ENCODE measurements at places on chromosomes 1 and 21.
A peak's percentile ranks its signal among the peaks of the same experiment; 100 is the strongest.

DNA sequence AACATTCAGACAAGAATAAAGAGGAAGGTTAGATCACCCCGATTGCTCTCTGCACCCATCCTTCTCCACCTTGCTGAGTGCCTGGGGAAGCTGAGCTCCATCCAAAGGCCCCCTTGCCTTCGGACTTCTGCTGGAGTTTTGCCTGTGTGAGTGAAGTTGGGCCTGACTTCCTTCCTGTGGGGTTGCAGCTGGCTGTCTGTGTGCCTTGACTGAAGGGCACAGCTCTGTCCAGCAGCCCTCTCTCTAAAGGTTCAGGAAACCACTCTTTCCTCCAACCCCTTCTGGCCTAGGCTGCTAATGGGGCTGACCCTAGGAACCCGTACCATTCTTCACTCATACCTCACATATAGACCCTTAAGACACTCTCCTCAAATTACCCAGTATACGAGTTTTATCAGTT is 173.4 kb upstream of the HMCN1 start:
- no peak for DNase-seq

DNA sequence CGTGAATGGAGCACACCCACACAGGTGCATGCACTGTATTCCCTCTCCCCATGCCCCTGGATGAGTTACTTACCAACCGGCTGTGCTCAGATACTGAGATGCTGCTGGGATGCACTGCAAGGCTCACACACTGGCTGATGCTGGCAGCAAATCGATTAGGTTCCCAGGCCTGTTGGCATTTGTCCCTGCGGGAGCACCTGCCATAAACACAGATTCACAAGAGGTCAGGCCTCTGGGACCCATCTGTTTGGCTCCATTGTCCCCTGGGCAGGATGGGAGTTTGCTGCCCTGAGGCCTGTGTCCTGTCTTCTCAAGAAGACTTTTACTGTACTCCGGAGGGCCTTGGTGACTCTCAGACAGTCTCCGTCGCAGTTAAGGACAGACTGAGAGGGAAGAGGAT is 145.4 kb downstream of the PLXNA2 start:
- DNase-seq: no peak

DNA sequence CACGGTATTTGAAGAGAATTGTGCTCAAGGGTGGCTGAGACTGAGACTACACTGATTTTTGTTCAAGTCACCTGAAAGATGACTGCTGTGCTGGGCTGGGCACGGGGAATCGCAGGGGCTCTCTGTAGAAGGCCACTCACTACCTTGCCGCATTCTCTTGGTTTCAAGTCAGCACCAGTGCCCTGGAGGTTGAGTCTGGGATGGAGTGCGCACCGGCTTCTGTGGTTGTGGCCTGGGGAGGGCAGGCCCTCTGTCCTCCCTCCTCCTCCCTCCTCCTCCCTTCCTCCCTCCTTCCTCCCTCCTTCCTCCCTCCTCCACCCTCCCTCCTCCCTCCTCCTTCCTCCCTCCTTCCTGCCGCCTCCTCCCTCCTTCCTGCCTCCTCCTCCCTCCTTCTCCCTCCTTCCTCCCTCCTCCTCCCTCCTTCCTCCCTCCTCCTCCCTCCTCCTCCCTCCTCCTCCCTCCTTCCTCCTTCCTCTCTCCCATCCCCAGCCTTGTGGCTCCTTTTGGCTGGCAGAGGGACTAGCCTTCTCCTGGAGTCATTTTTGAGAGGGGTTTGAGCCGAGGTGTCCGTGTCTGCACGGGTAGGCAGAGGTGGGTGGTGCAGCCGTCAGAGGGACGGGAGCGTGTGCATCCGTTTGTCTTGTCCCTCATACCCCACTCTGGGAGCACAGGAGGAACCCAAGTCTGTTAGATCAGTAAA is 9.5 kb downstream of the RER1 start:
- no peak for DNase-seq

DNA sequence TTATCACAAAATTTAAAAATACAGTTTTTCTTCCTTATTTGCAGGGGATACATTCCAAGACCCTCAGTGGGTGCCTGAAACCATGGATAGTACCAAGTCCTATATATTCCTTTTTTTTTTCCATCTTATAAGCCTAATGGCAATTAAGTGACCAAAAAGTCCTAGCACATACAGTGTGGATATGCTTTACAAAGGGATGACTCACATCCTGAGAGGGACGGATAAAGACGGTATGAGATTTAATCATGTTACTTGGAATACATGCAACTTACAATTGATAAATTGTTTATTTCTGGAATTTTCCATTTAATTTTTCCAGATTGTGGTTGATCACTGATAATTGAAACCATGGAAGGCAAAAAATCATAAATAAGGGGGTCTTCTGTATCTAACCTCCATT is 181.2 kb upstream of the BRINP3 start:
- DNase-seq: no peak

- no peak for DNase-seq
Measured at GRCh38 chr1:82044111-82044510, 243.4 kb downstream of the ADGRL2 start.

- no peak for DNase-seq
Measured at GRCh38 chr1:160658814-160659193, 12.0 kb upstream of the SLAMF1 start.

- DNase-seq: no peak
Measured at GRCh38 chr1:178399177-178399728, 97.5 kb downstream of the CLEC20A start.

DNA sequence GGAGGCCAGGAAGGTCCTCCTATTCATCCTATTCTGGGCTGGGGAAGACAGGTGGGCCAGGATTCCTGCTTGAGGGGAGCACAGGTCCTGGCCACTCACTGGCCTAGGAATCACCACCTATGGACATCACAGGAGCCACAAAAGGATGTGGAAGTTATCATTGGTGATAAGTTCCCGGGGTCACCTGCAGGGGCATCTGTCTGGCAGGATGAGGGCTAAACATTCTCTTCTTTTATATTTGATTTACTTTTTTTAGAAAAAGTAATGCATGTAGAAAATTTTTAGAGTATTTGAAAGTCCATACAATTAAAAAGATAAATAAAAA is 33.2 kb upstream of the KIAA0040 start:
- no peak for DNase-seq

DNA sequence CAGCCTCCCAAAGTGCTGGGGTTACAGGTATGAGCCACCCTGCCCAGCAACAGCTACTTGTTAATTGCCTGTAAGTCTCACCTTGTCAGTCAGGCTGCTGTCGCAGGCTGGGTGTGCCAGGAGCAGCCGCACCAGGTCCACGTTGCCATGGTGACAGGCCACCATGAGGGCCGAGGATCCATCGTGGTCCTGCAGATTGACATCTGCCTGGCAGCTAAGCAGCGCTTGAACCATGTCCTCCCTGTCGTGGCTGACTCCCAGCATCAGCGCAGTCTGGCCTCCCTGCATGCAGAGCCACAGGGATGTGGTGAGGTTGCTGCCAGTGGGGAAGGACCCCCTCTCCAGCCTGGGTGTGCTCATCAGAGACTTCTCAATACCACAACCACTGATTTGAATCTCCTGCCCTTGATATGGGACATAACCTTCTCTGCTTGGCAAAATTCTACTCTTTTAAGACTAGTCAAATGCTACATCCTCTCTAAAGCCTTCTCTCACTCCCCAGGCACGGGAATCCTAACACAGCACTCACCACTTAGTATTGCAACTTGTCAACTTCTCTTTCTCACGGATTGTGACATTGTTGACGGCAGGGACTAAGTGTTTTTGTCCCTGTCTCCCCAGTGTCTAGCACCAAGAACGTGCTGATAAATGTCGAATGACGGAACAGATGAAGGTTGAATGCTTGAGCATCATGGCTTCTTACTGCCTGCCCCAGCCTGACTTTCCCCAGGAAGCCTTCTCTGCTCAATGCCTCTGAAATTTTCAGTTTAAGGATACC is 52.9 kb downstream of the L1TD1 start:
- no peak for DNase-seq

- no peak for DNase-seq
Measured at GRCh38 chr1:6347641-6348487, 45.7 kb downstream of the ACOT7 start.

DNA sequence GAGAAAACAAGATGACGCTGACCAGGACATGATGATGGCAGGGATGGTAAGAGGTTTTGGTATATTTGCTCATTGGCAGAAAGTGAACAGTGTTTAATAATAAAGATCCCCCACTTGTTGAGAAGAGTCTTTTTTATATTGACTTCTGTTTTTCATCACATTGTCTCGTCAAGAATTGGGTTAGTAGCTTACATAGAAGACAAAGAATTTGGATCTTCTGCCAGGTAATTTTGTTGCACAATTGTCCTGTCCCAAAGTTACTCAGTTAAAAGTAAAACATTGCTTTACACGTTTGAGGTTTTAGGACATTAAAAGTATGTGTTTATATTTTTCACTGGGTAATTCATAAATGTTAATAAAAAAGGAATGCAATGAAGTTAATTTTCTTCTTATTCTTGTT is 48.3 kb upstream of the LAMC2 start:
- peak; percentile 55 for DNase-seq

- DNase-seq: no peak
Measured at GRCh38 chr1:187396226-187396625, 567.5 kb downstream of the PLA2G4A start.

- no peak for DNase-seq
Measured at GRCh38 chr1:50659107-50659662, 235.9 kb upstream of the DMRTA2 start.

- DNase-seq: no peak
Measured at GRCh38 chr21:42834726-42835191, 44.6 kb downstream of the WDR4 start.

- DNase-seq: no peak
Measured at GRCh38 chr1:91669584-91670350, 169.1 kb downstream of the CDC7 start.

DNA sequence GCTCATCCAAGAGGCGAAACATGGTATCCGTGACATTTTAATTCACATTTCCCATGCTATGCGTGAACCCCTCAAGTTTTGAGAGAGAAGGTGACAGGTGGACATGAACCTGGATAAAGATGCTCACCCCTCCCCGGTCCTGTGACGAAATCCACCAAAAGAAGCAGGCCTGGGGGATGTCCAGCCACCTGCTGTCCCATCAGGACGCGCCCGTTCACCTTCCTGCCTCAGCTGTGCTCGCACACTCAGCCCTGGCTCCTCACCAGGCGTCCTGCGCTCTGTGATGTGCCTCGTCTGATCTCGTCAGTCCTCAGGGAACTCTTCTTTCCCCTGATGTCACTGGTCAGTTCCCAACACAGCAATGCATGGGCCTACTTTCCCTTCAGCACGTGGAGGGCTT is 10.3 kb downstream of the FHAD1 start:
- DNase-seq: no peak

GRCh38 chr21:26553898-26554297 is 19.2 kb downstream of the CYYR1 start:
- DNase-seq: no peak

GRCh38 chr1:16888860-16889816 is 6.6 kb upstream of the RNU1-2 start:
- no peak for DNase-seq

- no peak for DNase-seq
Measured at GRCh38 chr1:154353460-154353904, 28.2 kb downstream of the ATP8B2 start.

DNA sequence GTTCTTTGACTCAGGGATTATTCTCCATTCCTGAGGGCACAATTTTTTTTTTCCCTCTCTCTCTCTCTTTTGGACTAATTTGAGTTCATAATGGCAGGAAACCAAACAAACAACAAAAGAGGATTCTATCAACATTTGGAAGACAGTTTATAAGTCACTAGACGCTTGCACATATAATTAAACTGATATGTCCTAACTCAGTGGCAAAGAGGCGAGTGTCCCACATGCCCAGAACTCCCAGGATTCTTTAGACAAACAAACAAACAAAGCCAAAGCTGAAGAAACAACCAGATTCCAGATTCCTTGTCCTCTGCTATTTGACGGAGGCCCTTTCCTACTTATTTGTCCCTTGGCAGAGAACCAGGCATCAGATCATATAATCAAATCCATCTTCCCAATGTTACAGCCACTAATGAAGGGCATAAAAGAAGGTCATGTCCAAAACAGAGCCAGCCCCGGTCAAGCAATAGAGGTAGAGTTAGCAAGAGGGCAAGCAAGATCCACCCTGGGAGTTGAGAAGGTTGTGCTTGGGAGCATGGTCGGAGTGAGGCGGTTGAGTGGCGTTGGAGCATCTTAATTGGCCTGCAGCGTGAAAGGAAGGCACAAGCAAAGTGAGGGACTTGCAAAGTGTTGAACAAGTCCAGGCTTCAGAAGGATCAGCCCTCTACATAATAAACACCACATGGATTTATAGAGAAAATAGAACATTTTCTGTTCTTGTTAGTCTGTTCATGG is 30.3 kb downstream of the ZNF362 start:
- no peak for DNase-seq

- DNase-seq: peak; percentile 50
Measured at GRCh38 chr1:35505911-35506798, 51.0 kb downstream of the KIAA0319L start.

DNA sequence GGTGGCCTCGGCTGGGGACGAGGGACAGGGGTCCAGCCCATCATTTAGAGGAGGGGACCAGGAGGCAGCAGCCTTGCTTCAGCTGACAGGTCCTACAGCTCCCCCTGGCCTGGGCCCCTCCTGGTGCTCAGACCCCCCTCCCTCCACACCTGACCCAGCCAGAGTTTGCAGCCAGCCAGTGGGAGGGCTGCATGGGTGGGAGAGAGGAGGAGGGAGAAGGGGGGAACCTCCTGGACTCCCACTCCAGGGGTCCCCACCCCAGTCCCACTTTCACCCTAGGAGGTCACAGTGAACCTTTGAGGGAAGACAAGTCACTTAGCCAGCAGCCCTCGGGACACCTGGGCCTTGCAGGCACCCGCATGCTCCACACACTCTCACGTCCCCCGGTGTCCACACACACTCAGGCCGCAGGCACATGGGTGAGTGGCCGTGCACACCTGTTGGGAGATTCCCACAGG is 108.9 kb upstream of the ZBTB40 start:
- no peak for DNase-seq

- no peak for DNase-seq
Measured at GRCh38 chr1:233240829-233241682, 54.5 kb downstream of the PCNX2 start.

- no peak for DNase-seq
Measured at GRCh38 chr1:10065344-10065685, 32.6 kb downstream of the UBE4B start.

DNA sequence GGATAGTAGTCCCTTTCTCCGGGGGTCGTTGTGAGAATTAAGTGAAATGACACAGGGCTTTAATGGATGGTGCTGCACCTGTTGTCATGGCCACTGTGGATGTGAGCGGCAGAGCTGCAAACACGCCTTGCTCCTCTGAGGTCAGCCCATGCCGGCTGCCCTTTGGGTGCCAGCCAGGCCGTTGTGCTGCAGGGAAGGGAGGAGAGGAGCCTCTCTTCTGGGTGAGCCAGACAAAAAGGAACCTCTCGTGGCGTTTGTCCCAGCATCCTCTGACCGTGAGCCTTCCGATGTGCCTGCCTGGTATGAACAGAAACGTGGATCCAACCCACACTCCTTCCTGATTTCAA is 383.0 kb upstream of the VAMP3 start:
- DNase-seq: no peak

- DNase-seq: no peak
Measured at GRCh38 chr1:193658691-193659090, 472.3 kb upstream of the B3GALT2 start.

DNA sequence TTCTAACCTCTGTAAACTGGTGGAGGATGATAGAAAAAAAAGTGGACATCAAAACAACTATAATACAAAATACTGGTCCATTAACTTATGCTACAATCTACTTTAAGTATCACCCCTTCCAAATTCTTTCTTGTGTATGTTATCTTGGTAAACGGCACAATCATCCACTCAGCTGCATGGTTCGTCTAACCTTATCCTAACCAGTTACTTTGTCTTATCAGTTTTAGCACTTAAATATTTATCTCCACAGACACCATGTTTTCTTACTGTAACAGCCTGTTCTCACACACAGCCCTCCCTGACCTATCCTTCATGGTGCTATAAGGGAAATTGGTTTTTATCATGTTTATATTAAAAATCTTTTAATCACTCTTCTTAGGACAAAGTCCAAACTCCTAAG is 157.2 kb downstream of the PTGER3 start:
- DNase-seq: no peak
